Vagina (tissue), 2 donors: ENCODE measurements at places on chromosomes 2 and 18. TPM values are rescaled to one million over a fixed set of nuclear protein-coding genes. Genes with fewer than 3 reads are reported as not detected.

Gene DUSP19
- total RNA-seq: 1.7 TPM

Gene STK36
- total RNA-seq: 59.9 TPM

Gene MAP2
- 15.5 TPM for total RNA-seq

Gene TIGD1
- 1.2 TPM for total RNA-seq

Gene UGT1A4
- 0.98 TPM for total RNA-seq

Gene IL37
- total RNA-seq: not detected

Gene HOXD13
- total RNA-seq: 15.7 TPM

Gene PKP4
- 71.5 TPM for total RNA-seq

Gene EMILIN2
- total RNA-seq: 26.8 TPM

Gene WDFY1
- total RNA-seq: 44.2 TPM

Gene SLC23A3
- total RNA-seq: 5.4 TPM

Gene RAMP1
- total RNA-seq: 120 TPM

Gene TUBA3E
- not detected for total RNA-seq

GRCh38 chr2:44623622-44624351 lies 262.0 kb downstream of the CAMKMT start:
- no peak for DNase-seq
- H3K36me3 ChIP-seq: no peaks in the 10 kb centered on the region
- no peak overlapping the region for H3K27ac ChIP-seq
- no peaks in the 10 kb centered on the region for H3K27me3 ChIP-seq

DNA sequence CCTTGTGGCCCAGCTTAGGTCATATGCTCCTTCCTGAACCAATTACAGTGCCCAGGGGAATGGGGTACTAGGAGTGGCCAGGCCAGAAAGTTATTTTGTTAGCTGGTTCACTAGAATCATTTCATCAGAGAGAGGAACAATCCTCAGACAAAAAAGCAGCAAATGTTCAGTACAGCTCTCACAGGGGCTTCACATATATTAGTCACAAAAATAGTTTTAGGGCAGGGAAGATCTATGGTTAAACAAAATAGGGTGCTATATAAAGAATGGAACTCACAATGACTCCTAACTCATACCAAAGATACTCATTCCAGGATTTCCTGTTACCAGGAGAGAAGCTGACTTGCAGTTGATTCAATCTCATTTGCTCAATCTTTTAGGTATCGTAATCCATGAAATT lies 71.0 kb downstream of the CWC22 start:
- no peaks in the 10 kb centered on the region for H3K36me3 ChIP-seq
- no peaks in the 10 kb centered on the region for H3K27me3 ChIP-seq
- no peaks in the 10 kb centered on the region for H3K4me1 ChIP-seq
- H3K27ac ChIP-seq: no peak overlapping the region

GRCh38 chr18:25111377-25112288 lies 240.3 kb downstream of the ZNF521 start:
- no peak for DNase-seq
- no peaks in the 10 kb centered on the region for H3K4me1 ChIP-seq
- H3K27me3 ChIP-seq: no peaks in the 10 kb centered on the region
- no peak overlapping the region for H3K4me3 ChIP-seq
- no peak overlapping the region for H3K27ac ChIP-seq
- no peaks in the 10 kb centered on the region for H3K36me3 ChIP-seq

DNA sequence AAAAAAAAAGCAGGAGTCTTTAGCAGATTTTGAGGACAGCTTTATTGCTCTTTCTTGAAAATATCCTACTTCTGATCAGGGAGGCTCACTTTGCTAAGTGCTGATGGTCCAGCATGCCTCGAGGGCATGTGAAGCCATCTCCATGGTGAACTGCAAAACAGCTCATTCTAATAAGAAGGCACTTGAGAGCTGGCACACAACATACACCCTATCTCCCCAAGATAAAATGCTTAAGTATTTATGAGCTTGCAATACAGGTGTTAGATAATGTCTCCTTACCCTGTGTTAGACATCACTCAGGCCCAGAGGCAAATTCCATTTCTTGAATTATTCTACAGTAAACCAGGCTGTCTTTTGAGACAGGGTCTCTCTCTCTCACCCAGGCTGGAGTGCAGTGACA lies 2.7 kb downstream of the ENOSF1 start:
- H3K4me3 ChIP-seq: no peak overlapping the region
- no peaks in the 10 kb centered on the region for H3K36me3 ChIP-seq
- no peaks in the 10 kb centered on the region for H3K27me3 ChIP-seq
- H3K27ac ChIP-seq: no peak overlapping the region

- H3K4me1 ChIP-seq: no peaks in the 10 kb centered on the region
- H3K27me3 ChIP-seq: no peaks in the 10 kb centered on the region
- H3K4me3 ChIP-seq: no peak overlapping the region
- DNase-seq: no peak
- H3K27ac ChIP-seq: no peak overlapping the region
- H3K36me3 ChIP-seq: peaks cover 19% of the 10 kb centered on the region
Measured at GRCh38 chr2:135650721-135651120, 90.9 kb upstream of the UBXN4 start.

DNA sequence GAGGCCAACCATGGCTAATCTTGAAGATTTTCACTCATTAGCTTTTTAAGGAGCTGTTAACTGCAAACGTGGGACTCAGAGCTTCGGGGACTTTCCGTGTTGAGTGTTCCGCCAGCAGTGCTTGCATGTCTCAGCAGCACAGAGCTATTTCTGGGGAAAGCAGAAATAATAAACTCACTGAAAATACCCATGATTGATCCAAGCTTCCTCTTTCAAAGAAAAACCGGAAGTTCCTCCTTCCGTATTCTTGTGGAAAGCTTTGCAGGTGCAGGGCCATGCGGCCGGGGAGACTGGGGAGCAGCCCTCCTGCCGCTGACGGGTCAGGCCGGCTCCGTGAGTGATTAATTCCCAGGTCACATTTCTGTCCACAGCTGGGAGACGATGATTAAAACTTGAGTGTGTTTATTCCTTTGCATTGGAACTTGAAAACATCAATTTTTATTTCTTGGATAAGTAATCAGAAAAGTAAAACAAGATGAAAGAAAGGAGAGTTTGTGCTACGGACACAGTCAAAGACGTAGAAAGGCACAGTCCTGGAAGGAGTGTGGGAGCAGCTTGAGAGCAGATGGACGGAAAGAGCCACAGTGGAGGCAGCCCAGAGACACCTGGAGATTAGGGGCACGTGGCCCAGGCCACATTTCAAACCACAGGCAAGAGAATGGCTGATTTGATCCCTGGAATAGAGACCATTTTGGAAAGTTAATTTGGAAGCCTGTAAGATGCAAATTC lies 54.2 kb upstream of the CTDP1 start:
- no peak for DNase-seq
- H3K4me1 ChIP-seq: no peaks in the 10 kb centered on the region
- H3K27me3 ChIP-seq: no peaks in the 10 kb centered on the region
- H3K36me3 ChIP-seq: no peaks in the 10 kb centered on the region
- no peak overlapping the region for H3K27ac ChIP-seq

DNA sequence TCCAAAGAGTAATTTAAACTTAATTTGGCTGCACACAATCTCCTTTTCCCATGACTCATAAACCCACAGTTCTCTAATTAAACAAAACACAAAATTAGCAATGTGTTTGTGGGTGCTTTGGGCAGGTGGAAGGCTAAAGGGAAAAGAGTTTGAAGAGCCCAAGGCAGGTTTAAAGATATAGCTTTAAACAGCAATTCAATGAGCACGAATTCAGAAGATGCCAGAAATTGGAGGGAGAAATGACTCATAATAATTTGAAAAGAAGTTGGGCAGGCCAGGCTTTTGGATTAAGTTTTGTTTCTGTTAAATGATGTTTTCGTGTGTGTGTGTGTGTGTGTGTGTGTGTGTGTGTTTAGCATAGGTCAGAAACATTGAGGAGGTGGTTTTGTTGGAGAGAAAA lies 594.8 kb upstream of the ZEB2 start:
- H3K4me3 ChIP-seq: no peak overlapping the region
- no peak for DNase-seq
- H3K36me3 ChIP-seq: no peaks in the 10 kb centered on the region
- no peaks in the 10 kb centered on the region for H3K27me3 ChIP-seq

GRCh38 chr18:361941-362310 lies 94.1 kb upstream of the THOC1 start:
- no peak overlapping the region for H3K27ac ChIP-seq
- peaks cover 14% of the 10 kb centered on the region for H3K4me1 ChIP-seq
- no peak for DNase-seq
- no peaks in the 10 kb centered on the region for H3K36me3 ChIP-seq
- H3K27me3 ChIP-seq: no peaks in the 10 kb centered on the region

- no peaks in the 10 kb centered on the region for H3K4me1 ChIP-seq
- no peak for DNase-seq
- H3K36me3 ChIP-seq: no peaks in the 10 kb centered on the region
- no peak overlapping the region for H3K4me3 ChIP-seq
Measured at GRCh38 chr18:35917043-35917442, 55.4 kb upstream of the RMP24 start.

DNA sequence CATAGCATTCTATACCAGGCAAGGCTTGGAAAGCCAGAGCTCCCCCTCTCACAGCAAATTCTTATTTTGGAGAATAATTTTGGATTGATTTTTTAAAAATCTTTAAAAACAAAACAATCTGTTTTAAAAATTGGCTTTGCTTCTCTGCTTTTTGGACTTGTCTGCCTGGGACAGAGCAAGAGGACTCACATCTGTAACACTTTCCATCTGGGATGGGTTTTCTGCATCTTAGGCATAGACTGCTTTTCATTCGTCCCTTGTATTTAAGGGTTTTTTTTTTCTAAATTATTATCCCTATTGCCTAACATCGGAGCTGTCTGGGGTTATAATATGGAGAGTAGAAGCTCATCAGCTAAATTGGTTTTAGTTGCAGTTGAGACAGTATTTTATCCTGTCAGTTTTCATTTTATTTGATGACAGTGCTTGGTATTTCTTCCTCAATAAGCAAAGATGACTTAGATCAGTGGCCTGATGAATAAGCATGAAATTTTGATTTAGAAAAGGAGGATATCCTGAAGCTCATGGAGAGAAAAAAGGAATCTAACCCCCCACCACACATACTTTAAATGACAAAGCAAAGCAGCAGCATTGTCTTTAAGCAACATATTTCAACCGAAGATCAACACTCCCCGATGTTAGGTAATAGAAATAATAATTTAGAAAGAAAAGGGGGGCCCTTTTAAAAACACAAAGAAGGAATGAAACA lies 2.3 kb upstream of the FZD7 start:
- H3K4me1 ChIP-seq: peaks cover 19% of the 10 kb centered on the region
- H3K36me3 ChIP-seq: no peaks in the 10 kb centered on the region
- no peak overlapping the region for H3K4me3 ChIP-seq
- no peak for DNase-seq
- H3K27ac ChIP-seq: peak overlapping the region; percentile 92

- no peak for DNase-seq
- H3K27me3 ChIP-seq: no peaks in the 10 kb centered on the region
- no peaks in the 10 kb centered on the region for H3K4me1 ChIP-seq
- H3K36me3 ChIP-seq: no peaks in the 10 kb centered on the region
Measured at GRCh38 chr18:31176531-31176930, 13.9 kb upstream of the DSC1 start.

GRCh38 chr2:104844807-104845551 lies 8.9 kb upstream of the POU3F3 start:
- H3K36me3 ChIP-seq: no peaks in the 10 kb centered on the region
- no peak overlapping the region for H3K27ac ChIP-seq
- peaks cover 14% of the 10 kb centered on the region for H3K27me3 ChIP-seq

GRCh38 chr18:49970319-49970718 lies 157.0 kb upstream of the ACAA2 start:
- no peak overlapping the region for H3K4me3 ChIP-seq
- H3K27ac ChIP-seq: no peak overlapping the region
- DNase-seq: no peak
- H3K27me3 ChIP-seq: no peaks in the 10 kb centered on the region

DNA sequence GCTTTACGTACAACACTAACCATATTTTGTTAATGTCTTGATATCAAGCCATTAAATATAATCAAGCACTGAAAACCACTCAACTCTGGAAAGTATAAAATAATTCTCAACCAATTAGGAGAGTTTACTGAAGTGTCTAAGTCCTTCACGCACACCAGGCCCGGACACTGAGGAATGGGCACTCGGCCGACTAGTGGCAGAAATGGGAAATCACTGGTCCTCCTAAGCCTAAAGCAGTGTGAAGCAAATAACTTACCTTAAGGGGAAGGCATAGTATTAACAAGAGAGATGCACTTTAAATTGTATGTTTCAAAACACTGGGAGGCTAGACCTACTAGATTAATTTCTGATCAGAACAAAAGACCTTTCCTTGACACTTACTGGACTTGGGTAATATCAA lies 45.7 kb downstream of the FAM210A start:
- no peaks in the 10 kb centered on the region for H3K36me3 ChIP-seq
- H3K27me3 ChIP-seq: no peaks in the 10 kb centered on the region
- no peak for DNase-seq

GRCh38 chr2:47650001-47650535 lies 132.9 kb upstream of the MSH6 start:
- no peak overlapping the region for H3K4me3 ChIP-seq
- no peaks in the 10 kb centered on the region for H3K36me3 ChIP-seq
- H3K27ac ChIP-seq: no peak overlapping the region

- peak overlapping the region; percentile 5 for H3K4me3 ChIP-seq
- H3K27me3 ChIP-seq: peaks cover 14% of the 10 kb centered on the region
- no peak for DNase-seq
Measured at GRCh38 chr2:219002395-219003266, 9.4 kb upstream of the CRYBA2 start.

- H3K4me1 ChIP-seq: peaks cover 6% of the 10 kb centered on the region
- H3K27ac ChIP-seq: no peak overlapping the region
- H3K27me3 ChIP-seq: no peaks in the 10 kb centered on the region
- no peaks in the 10 kb centered on the region for H3K36me3 ChIP-seq
Measured at GRCh38 chr2:60352491-60353405, 200.7 kb downstream of the BCL11A start.

- no peak overlapping the region for H3K27ac ChIP-seq
- H3K4me3 ChIP-seq: no peak overlapping the region
- no peaks in the 10 kb centered on the region for H3K36me3 ChIP-seq
- DNase-seq: no peak
Measured at GRCh38 chr2:197113275-197113711, 186.8 kb upstream of the PGAP1 start.

- H3K36me3 ChIP-seq: no peaks in the 10 kb centered on the region
- no peak overlapping the region for H3K4me3 ChIP-seq
- H3K4me1 ChIP-seq: no peaks in the 10 kb centered on the region
- DNase-seq: no peak
- H3K27ac ChIP-seq: no peak overlapping the region
Measured at GRCh38 chr2:217108575-217109027, 248.7 kb upstream of the TNP1 start.
